ENCODE measurements at places on chromosomes 1 and 21.
A peak's percentile ranks its signal among the peaks of the same experiment; 100 is the strongest.

DNA sequence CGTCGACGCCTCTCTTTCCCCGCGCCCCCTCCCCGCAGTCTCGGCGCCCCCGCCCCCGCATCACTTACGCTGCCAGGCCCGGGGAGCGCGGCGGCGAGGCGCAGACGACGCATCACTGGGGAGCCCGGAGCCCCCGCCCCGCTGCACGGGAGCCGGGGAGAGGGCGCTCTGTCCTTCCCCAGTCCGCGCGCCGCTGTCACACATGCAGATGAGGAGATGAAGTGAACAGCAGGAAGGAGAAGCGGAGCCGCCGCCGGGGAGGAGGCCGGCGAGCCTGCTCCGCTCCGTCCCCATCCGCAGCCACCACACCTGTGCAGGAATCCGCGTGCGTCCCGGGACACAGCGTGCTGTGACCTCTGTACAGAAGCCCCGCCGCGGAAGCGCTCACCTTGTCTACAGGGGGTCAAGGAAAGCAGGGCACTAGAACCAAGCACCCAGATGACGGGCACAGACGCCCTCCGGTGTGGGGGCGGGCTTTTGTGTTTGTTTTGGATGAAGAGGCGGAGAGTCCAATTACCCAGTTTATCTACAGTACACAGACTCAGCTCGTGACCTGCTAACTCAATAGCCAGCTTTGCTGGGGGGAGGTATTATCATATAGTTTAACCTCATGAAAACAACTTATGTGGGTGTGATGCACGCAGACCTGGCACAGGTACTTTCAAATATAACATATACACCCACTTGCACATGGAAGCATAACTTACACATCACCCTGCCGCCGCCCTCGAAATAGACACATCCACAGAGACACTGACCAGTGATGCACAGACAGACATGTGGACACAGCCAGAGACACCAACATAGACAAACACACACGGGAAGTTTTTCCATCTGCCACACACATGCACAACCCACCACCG, 12.4 kb downstream of the KLHDC8A start:
- DNase-seq, result peak; percentile 56

GRCh38 chr1:9331558-9332346, 39.1 kb downstream of the SPSB1 start:
- DNase-seq, result no peak

DNA sequence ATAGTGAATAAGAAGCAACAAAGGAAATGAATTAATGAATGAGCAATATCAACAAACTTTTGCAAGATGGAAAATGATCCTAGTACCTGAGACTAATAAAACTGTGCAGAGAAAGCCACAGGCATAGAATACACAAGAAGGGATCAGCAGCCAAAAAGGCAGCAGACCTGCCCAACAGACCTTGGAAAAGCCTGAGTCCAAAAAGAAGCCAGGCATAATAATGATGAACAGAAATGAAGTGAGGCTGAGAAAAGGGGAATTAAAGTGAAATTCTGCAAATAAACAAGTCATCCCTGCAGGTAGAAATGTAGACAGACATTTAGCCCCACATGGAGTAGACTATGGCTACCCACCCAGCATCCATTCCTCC, 10.3 kb upstream of the PHTF1 start:
- DNase-seq, result no peak

DNA sequence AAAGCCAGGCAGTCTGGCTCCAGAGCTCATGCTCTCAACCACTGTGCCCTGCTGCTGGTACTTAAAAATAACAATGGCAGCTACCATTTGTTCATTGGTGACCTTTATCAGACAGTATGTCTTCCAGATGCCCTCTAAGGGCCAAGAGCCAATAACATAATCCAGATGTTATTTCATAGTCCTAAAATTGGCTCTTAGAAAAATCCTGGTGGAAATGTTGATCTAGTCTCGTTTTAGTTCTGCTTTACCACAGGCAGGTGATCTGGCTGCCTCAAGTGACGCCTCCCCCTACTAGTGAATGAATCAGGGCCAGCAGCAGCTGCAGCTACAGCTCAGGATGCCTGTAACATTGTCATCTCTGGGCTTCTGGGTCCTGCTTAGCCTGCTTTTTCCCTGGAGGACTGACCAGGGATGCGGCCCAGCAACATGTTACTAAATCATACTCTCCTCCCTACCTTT, 12.6 kb upstream of the HMGN2 start:
- no peak for DNase-seq

DNA sequence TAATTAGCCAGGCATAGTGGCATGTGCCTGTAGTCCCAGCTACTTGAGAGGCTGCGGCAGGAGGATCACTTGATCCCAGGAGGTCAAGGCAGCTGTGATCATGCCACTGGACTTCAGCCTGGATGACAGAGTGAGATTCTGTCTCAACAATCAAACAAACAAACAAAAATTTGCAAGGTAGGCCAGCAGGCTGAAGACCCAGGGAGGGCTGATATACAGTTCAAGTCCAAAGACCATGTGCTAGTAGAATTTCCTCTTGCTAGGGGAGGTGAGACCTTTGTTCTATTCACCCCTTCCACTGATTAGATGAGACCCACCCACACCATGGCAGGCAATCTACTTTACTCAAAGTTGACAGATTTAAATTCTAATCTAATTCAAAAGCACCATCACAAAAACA, 31.2 kb upstream of the CNN3 start:
- no peak for DNase-seq

GRCh38 chr1:87688136-87688535, 359.5 kb downstream of the LMO4 start:
- no peak for DNase-seq

DNA sequence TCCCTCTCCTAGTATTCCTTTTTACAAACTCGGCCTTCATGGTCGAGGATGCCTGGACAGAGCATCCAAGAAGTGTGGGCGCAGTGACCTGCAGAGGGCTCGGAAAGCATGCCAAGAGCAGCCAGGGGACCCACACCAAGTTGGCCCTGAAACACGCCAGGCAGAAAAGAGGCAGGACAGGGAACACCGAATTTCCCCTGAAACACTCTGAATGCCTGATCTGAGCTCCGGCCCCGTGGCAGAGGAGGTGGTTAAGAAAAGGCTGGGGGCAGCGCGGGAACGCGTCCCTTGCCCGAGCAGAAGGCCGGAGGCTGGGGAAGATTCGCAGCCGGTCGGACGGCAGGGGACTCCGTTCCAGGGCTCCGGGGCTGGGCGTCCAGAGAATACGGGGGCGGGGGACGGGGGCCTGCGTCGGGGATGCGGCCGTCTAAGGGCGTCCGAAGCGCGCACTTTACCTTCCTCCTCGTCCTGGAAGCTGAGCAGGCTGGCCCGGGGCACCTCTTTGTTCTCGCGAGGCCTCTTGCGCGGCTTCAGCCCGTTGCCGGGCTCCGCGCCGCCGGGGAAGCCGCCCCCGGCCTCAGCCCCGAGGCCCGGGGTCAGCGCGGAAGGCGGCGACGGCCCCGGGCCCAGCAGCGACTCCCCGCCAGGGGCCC, 558 bp downstream of the PAXBP1 start:
- DNase-seq, result peak; percentile 46

GRCh38 chr1:48735796-48736195, 40.9 kb downstream of the BEND5 start:
- no peak for DNase-seq

GRCh38 chr1:62318756-62319544, at the start of gene KANK4:
TSS of gene KANK4 (minus strand) at chr1:62319434. CDS start at chr1:62281564, 37,870 bp downstream.
- DNase-seq, result no peak

- DNase-seq, result no peak
These were observed 11.4 kb upstream of the MMEL1 start for GRCh38 chr1:2644171-2644570.

DNA sequence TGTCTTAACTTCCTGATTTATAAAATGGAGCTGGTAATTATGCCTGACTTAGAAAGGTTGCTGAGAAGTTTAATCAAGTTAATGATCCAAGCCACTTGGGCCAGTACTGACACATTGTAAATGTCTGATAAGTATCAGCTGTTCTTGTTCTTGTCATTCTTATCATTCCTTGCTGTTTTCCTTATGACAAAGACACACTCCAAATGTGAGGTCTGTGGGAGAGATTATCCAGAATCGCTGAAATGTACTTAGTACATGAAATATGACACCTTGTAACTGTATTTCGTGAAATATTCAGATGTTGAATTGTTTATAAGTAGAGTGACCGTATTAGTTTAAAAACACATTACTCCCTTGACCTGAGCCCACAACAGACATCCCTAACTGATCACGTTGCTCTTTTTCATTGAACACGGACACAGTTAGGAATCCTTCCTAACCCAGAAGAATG, 6.1 kb downstream of the AADACL4 start:
- DNase-seq, result no peak

- peak; percentile 59 for DNase-seq
These were observed 7.7 kb downstream of the VSIG8 start for GRCh38 chr1:159854693-159855192.

GRCh38 chr1:158117854-158118704, 62.6 kb upstream of the CD1D start:
- peak; percentile 5 for DNase-seq

GRCh38 chr1:109917768-109918606, 7.3 kb downstream of the CSF1 start:
- DNase-seq, result no peak

DNA sequence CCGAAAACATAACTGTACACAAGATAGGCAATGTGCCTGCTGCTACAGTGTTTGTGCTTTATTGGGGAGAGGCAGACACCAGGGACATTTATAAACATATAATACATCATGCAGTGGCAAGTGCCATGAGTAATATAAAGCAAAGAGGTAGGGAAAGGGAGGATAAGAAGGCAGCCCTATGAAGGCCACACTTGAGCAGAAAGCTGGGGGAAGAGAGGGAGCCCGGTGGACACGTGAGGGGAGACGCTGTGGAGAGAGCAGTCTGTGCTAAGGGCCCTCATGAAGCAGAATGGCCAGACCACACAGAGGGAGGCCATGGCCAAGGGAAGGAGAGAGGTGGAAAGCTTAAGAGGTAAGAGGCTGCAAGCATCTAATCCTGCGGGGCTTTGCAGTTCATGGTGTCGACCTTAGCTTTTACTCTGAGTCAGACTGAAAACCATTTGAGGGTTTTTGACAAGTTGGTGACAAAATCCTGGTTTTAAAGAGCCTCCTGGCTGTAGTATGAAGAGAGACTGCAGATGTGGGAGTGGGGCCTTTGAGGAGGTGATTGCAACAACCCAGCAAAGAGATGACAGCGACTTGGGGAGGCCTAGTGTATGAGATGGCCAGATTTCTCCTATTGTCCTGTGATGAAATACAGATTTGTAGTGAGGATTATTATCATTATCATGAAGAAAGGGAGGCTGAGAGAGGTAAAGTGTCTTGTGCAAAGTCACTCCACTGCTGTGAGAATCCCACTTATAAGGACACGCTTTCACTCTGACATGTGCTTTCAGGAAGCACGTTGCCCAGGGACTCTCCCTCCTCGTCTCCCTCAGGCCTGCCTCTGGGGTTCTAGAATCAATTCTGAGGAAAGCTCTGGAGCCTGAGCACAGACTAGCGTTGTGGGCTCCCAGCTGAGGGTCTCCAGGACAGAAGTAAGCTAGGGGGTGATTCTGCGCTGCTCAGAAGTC, 192.9 kb downstream of the RHOU start:
- no peak for DNase-seq

- no peak for DNase-seq
These were observed 126.9 kb downstream of the MATN1 start for GRCh38 chr1:30596470-30596869.

DNA sequence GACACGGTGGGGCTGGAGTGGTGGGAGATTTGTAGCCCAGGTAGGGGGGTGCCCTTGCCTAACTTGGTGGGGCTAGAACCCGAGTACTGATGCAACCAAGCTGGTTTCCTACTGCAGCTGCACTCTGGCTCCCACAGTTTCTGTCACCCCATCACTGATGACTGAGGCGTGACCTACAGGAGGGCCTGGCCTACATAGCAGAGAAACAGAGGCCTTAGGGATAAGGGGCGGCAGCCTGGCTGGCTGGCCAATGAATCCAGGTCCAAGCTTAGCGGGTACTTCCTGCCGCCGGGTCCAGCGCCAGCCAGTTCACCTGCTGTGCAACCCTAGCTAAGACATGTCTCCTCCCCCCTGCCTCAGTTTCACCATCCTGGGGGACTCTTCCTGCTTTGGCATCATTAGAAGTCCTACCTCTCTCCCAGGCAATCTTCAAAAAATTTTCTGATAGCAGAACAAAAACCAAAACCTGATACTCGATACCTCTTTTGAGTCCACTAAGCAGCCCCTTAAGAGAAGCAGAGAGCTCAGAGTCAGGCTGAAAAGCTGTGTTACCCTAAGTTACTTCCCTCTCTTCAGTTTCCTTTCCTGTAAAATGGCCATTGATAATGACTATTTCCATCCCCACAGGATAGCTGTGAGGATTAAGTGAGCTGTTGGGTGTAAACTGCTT, 27.3 kb upstream of the RNF19B start:
- DNase-seq, result no peak

GRCh38 chr1:33880305-33880704, 16.4 kb downstream of the HMGB4 start:
- no peak for DNase-seq
